Activated T-cell treated with anti-CD3 and anti-CD28 coated beads, Interleukin-2, amount 50 U/mL, for 4 hours (primary cell): ENCODE measurements at places on chromosomes 12 and 14.

DNA sequence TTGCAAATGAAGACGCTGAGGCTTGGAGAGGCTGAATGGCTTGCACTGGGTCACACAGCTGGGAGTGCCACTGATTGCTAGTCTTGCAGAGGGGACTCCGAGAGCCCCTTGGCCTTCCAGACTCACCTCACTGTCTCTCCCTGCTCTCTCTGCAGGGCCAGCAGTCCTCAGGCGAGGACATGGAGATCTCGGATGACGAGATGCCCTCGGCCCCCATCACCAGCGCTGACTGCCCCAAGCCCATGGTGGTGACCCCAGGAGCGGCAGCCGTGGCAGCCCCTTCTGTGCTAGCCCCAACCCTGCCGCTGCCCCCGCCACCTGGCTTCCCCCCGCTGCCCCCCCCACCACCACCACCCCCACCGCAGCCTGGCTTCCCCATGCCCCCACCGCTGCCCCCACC, 10.1 kb downstream of the SETD1B start:
- no peak for DNase-seq

DNA sequence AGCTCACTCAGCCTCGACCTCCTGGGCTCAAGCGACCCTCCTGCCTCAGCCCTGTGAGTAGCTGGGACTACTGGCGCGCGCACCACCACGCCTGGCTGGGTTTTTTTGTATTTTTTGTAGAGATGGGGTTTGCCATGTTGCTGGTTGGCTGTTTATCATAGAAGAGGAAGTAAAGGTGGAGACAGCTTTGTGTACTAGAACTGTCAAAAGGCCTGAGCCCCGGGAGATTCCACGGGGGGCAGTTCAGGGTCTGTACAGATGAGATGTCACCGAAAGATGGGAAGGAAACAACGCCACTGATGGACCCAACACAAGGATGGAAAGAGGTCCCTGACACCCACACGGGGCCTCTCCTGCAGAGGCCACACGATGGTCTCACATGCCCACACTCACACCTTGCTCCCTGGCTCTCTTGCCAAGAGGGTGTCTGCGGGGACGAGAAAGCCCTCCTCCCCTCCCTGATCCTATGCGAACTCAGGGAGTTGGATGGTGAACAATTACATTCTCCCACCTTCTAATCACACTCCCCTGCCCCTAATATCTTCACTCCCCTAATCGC, 66.6 kb downstream of the KDM2B start:
- DNase-seq = no peak

DNA sequence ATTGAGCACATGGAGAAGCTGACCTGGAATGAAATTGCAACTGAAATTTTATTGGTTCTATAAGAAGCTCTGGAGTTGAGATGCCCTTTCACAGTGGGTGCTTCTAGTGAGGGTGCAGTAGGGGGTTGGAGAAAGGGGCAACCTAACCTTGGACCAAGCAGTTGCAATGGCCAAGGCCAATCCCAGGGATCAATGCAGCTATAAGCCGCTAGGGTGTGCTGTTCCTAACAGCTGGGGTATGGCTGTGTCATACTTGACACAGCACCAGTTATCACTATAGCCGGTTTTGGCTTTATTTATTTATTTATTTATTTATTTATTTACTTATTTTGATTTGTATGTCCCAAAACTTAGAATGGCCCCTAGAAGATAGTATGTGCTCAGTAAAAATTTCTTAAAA, 505.9 kb downstream of the FLRT2 start:
- no peak for DNase-seq

DNA sequence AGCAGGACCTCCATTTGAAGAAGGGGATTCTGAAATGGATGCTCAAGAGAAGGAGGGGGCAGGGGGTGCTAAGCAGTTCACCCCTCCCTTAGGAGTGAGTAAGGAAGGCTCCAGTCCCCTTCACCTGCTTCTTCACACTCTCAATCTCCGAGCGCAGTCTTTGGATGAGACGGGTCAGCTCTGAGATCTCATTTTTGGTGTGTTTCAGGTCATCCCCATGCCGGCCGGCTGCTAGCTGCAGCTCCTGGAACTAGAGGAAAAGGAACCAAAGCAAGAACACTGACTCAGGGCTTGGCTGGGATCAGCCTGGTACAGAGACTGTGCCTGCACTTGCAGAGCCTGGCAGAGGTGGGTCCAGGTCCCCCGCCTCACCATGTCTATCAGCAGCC, 7.3 kb downstream of the KRT73 start:
- no peak for DNase-seq

DNA sequence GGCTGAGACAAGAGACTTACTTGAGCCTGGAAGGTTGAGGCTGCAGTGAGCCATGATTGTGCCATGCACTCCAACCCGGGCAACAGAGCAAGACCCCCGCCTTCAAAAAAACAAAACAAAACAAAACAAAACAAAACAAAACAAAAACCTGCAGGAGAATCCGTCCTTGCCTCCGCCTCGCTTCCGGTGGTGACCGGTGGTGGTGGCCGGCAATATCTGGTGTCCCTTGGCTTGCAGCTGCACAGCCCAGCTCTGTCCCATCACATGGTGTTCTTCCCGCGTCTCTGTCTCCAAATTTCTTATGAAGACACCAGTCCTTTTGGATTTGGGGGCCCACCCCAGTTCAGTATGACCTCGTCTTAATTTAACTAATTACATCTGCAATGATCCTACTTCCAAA, 10.0 kb downstream of the SMIM41 start:
- DNase-seq = no peak

DNA sequence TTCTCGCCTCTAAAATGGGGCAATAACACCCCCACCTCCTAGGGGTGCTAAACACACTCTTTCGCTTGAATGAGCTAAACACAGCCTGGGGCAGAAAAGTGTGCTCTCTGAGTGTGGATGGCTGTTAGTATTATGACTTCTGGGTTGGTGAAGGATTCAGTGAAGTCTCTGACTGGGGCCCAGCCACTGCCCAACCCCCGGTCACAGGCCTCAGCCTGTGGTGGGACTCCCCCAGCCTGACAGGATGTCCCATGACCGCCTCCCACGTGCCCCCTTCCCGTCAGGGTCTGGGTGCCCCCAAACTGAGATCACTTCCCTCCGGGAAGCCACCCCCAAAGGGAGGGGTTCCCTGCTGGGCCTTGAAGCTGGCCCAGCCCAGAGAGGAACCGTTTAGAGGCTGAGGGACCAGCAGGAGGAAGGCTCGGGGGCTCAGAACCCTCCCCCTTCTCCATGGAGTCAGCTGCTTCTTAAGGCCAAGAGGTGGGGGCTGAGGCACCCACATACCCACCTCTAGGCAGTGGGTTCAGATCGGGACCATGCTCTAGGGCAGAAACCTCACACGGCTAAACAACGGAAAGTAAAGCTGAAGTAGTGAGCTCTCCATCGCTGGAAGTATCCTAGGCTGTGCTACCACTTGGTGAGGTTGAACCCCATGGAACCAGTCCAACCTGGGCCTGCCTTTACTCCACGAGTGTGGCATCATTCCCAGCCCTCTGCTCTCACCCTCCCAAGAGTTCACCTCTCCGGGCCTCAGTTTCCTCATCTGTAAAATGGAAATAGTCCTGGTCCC, 13.8 kb downstream of the DTX1 start:
- DNase-seq = no peak

DNA sequence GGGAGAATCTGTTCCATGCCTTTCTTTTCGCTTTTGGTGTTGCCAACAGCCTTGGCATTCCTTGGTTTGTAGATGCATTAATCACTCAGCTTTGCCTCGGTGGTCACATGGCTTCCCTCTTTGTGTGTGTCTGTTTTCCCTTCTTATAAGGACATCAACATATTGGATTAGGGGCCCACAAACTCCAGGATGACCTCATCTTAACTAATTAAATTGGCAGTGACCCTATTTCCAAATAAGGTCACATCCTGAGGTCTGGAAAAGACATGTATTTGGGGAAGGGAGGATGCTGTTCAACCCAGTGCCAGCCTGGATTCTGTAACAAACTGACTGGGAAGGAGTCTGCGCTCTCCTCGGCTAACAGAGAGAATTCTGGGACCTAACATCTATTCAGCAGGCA, 365.7 kb upstream of the FKBP4 start:
- DNase-seq = no peak

- DNase-seq = no peak
Measured at GRCh38 chr12:124386059-124386458, 91.2 kb downstream of the RFLNA start.

DNA sequence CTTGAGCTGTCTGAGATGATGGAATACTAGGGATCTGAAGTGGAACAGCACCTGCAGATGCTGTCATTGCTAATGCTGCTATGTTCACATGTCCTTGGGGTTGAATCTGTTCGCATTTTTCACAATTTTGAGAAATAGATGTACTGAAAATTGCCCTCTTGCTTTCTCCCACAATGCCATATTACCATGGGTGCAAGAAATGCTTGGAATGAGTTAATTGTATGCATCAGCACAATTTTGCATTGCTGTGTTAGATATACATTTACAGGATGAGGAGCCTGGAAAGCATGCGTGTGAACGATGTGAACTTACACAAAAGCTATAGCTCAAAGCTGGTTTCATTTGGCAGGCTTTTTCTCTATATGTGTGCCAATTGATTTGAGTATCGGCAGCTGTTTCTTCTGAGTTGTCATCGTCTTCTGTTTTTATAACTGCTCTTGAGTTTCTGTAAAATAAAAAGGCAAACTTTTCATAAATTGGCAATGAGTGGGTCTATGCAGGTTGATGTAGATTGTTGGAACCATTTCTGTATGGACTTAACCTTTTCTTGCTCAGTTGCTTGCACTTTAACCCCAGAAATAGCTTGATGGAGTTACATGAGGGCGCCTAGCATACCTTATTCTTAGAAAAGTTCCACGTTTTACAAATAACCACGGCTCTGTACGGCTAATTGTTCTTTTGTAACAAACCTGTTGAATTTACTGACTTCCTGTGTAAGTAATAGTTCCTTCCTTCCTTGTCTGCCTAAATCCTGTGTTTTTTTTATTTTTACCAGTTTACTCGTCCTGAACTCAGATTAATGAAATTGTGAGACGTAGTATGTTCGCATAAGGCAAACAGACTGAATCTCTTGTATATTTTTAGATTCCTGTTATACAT, 105.9 kb downstream of the FGD4 start:
- DNase-seq = no peak

- no peak for DNase-seq
Measured at GRCh38 chr12:38124247-38125012, 192.1 kb upstream of the ALG10B start.

- DNase-seq = no peak
Measured at GRCh38 chr14:64873506-64874219, 6.0 kb downstream of the SPTB start.

- DNase-seq = no peak
Measured at GRCh38 chr14:97723351-97723750, 926.2 kb downstream of the VRK1 start.

DNA sequence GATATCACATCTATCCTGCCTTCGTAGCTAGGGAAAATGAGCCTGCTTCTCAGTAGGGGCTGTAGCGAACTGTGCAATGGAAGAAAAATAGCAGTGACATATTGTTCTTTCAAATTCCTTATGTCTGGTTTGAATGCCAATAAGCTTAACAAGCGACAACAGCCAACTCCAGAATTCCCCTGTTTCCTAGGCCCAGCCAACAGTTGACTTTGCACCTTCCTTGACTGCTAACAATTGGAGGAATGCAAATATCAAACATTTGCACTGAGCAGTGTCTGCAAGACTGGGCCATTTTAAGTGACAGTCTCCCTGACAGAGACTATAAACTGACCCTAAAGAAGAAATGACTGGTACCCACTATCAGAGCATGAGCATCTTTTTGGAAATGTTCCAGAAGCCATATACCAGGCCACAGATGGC, 12.0 kb upstream of the SERPINA1 start:
- no peak for DNase-seq

DNA sequence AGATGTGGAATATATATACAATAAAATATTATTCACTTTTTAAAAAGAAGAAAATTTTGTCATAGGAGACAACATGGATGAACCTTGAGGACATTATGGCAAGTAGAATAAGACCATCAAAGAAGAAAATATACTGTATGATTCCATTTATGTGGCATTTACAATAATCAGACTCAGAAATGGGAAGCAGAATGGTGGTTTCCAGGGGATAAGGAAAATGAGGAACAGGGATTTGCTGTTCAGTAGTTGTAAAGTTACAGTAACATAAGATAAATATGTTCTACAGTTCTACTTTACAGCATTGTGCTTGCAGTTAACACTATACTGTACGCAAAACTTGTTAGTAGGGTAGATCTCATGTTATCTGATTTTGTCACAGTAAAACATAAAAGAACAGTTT, 1271.0 kb downstream of the LRFN5 start:
- no peak for DNase-seq

DNA sequence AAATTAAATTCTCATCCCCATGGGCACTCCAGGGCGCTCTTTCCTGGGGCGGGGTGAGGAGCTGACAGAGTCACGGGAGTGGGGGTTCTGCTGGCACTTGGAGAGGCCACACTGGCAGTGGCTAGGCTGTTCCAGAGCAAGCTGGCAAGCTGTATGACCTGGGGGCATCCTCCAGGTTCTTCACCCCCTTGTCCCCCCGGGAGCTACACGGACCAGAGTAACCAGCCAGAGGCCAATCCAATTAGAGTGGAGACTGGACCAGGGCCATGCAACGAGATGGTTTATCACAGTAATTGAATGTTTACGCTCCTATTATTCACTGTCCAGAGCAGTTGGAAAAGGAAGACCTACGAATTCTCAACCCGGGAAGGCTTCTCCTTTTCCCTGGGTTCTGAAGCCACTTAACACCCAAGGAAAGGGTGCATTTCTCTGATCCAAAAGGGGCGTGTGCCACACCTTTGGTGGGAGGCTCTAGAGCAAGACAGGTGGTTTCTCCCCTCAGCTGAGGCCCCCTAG, 43.8 kb upstream of the PNMA1 start:
- DNase-seq = no peak

- no peak for DNase-seq
Measured at GRCh38 chr12:96828169-96828789, 78.8 kb upstream of the NEDD1 start.

GRCh38 chr12:102769323-102769916, 147.6 kb downstream of the PAH start:
- DNase-seq = no peak

GRCh38 chr14:97796511-97796910, 999.3 kb downstream of the VRK1 start:
- DNase-seq = no peak
